GM13977 (cell line): ENCODE measurements at places on chromosomes 11 and 22.

- DNase-seq = no peak
Measured at GRCh38 chr11:128765571-128766549, 72.0 kb downstream of the FLI1 start.

- DNase-seq = no peak
Measured at GRCh38 chr11:130608287-130608686, 159.8 kb downstream of the ADAMTS15 start.

GRCh38 chr22:25153961-25154666, 45.5 kb upstream of the CRYBB3 start:
- no peak for DNase-seq

DNA sequence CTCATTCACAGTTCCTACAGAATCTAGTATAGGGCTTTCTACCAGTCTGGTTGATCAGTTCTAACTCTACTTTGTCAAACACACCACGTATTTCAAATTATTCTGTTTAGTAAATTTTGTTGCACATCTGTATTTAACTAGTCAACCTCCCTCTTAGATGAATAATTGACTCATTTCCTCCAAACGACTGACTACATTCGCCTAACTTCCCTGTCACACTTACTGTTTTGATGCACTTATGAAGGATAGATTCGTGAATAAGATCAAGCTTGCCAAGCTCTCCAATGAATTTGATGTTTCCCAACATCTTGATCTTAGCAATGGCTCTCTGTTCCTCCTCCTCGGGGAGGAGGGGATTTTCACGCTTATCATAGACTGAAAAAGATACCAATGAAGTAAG, 5.0 kb downstream of the EIF4G2 start:
- no peak for DNase-seq

DNA sequence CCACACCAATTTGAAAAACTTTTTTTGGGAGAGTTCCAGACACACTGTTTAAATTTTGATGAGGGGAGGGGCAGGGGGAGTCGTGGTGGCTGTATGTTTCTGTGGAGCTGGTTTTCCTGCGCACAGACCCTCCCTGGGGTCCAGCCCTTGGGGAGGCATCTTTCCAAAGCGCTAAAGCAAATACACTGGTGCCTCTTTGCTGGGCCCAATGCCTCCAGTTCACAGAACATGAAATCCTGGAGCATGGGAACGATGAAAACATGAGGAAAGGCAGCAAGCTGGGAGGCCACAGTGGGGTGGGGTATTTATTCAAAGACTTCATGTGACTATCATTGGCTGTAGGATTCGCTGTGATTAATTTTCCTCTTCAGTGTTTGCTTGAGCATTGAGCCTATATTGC, 135.3 kb downstream of the CCDC34 start:
- DNase-seq = no peak

DNA sequence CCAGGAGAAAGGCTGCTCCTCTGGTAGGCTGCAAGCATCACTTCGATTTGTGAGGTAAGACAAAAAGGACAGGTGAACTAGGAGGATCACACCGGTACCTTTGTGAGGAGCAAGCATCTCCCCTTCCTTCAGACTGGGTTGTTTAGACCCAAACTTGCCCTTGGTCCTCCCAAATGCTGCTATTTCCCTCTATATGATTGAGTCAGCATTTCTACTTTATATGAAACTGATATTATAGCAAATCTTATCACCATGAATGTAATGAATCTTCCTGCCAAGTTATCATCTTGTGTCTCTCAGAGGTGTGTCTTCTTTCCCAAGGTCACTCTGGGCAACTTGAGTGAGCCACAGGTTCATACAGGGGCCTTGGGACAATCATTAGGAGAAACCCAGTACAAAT, 61.0 kb downstream of the KIRREL3 start:
- no peak for DNase-seq

DNA sequence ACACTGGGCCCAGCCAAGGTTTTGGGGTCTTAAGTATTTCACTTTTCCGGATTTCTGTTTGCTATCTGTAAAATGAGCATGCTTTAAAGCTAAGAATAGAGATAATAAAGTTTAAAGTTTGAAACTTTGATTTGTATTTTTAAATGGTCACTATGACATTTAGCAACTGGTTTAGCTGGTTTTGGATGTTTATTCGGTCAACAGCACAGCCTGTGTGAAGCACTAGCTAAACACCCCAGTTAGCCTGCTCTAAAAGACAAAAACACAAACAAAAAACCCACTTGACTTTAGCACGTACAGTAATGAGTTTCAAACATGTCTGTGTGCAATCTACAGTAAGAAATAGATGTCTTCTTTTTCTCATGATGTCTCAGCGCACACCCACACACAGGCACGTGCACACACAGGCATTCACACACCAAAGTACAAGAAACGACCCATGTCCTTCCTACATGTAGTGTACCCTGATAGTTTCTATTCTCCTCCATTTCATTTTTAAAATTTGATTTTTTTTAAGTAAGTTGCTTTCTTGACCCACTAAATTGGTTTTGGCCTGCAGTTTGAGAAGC, 29.4 kb downstream of the SLC1A2 start:
- peak; percentile 46 for DNase-seq

- peak; percentile 59 for DNase-seq
Measured at GRCh38 chr22:29478326-29479276, 1.4 kb upstream of the NEFH start.

DNA sequence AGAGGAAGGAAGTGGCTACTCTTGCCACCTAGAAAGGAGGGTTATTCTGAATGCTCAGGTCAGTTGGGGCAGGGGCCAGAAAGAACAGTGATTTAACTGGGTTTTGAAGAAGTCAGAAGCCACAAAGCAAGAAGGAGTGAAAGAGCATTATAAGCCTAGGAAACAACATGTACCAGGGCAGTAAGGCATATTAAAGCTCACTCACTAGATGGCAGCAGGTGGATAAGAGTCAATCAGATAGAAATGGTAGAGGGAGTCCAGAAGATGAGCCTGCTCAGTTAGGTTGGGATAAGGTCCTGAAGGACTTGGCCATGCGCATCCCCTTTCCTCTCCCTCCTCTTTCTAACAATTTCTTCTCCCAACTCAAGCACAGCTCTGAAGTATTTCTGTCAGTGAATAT, 22.0 kb upstream of the PATE1 start:
- DNase-seq = no peak

DNA sequence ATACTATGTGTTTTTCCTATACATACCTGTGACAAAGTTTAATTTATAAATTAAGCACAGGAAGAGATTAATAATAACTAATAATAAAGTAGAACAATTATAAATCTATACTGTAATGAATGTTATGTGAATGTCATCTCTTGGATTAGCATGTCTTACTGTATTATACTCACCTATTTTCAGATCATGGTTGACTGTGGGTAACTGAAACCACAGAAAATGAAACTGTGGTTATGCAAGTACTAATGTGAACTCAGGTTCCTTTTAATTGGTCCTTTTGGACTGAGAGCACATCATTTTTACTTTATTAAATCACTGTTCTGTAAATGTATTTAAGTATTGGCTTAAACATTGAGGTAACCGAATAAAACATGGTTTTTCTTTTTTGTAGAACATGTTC, 108.8 kb downstream of the PPP6R3 start:
- DNase-seq = peak; percentile 35

GRCh38 chr11:94968334-94968958, 4.9 kb downstream of the CWC15 start:
- no peak for DNase-seq

DNA sequence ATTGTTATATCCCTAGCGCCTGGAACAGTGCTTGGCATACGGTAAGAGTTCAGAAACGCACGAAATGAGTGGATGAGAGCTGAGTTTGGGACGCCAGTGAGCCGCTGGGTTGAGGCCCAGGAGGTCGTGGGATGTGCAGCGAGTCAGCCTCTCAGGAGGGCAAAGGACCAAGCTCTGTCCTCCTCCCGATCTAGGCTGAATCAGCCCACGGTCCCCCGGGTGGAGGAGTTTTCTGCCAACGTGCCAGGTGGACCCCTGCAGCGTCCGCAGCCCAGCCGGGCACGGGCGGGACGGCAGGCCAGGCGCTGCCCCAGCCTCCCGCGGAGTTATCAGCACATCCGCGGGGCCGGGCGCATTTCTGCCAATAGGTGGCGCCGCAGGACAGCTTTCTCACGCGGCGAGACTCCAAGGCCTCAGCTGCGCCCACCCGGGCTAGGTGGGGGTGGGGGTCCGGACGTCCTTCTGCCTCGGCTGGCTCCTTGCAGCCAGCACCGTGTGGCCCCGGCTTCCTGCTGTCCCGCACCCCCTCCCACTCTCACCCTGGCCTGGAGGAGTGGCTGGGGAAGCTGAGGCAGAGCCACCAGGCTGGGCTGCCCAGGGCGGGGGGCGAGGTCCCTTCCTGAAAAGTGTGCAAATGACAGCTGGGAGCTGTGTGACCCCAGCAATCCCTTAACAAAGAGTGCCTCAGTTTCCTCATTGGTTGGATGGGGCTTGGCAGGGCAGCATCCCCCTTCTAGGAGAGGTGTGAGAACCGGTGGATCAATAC, 2.2 kb upstream of the RPS19BP1 start:
- peak; percentile 83 for DNase-seq

DNA sequence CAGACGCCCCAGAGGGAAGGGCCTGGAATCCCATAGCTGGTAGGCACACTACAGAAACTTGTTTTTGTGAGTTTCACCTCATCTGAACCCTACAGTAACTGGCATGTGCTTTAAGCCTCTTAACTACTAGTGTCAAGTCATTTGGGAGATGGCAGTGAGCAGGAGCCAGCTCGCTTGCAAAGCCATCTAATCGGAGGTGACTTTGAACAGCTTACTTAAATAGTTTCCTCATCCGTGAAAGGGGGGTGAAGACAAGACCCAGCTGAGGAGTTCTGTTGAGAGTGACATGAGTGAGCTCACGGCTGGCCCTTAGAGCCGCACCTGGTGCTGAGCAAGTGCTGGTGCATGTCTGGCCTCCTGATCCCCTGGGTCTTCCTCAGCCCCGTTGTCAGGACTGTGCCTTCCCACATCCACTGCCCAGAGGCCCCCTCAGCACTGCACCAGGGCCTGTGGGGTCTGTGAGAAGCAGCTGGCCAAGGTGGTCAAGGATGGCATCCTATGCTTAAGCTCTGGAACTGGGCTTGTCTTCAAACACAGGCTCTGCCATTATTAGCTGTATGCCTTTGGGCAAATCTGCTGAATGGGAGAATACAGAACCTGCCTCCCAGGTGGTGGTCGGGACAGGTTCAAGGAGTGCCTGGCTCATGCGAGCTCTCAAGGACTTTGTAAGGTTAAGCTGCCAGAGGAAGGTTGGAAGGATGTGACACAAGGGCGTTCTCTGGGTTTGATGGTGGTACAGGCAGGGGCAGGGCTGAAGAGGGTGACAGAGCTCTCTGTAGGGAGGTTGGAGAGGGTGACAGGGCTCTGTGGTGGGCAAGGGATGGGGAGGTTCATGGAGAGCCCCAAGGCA, 27.3 kb downstream of the INCENP start:
- DNase-seq = no peak

DNA sequence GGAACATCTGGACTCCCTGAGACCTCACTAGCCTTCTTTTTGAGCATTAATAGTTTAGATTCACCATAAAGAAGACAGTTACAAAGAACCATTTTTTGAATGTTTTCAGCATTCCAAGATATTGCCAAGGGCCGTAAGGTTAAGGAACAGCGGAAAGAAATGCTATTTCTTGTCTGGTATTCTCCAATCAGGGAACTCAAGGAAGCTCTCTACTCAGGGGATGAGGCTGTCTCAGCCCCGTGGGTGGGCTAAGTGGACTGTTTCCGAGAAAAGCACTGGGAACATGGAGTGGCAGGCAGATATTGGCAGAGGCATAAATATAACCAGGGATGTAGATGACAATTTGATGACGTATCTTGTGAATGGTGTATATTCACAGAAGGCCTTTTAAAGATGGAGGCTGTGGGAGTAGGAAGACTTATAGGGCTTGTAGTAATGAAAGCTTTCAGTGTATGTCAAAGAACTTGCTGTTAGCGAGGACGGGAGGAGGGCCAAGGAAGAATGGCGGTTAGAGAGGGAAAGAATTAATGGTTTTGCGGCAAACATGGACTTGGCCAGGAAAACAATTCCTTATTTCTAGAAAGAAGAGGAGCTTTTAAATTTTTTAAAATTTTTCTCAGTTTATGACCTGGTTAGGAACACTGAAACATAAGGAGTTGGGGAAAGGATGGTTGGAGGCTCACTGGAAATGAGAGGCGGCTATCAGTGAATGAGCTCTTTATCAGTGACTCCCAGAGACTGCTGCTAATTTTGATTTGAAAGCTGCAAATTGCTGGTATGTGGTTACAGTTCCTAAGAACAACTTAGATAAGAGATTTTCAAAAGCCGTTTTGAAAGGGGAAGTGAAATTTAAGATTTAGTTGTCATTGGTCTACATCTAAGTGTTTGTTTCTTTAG, 64.6 kb downstream of the ST3GAL4 start:
- DNase-seq = peak; percentile 84

DNA sequence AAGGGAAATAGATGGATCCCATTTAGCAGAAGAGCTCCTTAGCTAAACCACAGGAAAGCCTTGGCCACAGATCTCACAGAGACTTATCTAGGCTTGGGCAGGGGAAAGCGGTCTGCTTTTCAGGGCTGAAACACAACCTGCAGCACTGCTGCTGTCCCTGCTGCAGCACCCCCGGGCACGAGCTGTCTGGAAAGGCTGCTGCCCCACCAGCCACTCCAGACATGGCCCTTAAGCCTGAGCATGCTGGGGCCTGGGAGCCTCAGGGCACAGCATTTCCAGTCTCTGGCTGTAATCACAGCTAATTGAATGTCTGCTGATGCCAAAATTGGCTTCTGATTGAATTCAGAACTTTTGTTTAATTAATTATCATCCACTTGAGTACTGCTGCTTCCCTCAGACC, 115.0 kb downstream of the TMPRSS5 start:
- DNase-seq = no peak

- DNase-seq = no peak
Measured at GRCh38 chr11:62908468-62909072, 12.6 kb downstream of the CHRM1 start.

- no peak for DNase-seq
Measured at GRCh38 chr11:112294688-112295340, 34.2 kb upstream of the PLET1 start.

DNA sequence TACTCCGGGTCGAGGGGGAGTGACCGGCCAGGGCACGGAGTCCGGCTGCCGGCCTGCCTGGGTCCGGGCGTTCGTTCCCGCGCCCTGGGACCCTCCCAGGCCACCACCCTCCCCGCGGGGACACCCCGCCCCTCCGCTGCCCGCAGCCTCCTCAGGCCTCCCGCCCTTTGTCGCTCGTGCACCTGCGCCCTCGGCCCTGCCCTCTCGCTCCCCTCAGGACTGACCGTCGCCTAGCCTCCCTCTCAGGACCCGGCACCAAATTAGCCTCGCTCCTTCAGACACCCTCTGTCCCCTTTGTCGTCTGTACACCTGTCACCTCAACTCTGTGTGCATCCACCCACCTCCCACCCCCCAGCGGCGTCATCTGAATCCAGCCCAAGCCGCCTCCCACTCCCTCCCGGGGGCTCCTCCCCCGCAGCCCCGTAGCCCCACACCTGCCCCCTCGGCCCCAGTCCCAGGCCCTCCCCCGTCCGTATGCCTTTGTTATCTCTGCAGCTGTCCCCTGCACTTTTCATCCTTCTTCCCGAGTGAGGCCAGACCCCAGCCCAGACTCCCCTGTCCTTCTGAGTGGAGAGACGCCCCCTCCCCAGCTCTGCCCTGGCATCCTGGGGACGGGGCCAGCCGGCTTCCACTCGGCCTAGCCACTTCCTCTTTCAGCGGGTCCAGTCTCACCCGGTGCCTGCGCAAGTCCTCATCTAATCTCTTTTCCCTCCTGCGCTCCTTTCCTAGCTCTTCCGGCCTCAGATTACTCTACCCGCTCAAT, 643 bp downstream of the TIGD3 start:
- DNase-seq = peak; percentile 79

GRCh38 chr22:38614332-38615063, 41.7 kb downstream of the FAM227A start:
- DNase-seq = peak; percentile 48

- DNase-seq = no peak
Measured at GRCh38 chr11:15179167-15179566, 64.4 kb downstream of the INSC start.
